Stimulated activated CD8-positive, alpha-beta memory T cell treated with anti-CD3 and anti-CD28 coated beads, Interleukin-15, amount 100 ng/mL, for 48 hours (primary cell): ENCODE measurements at places on chromosomes 1 and 21.
A peak's percentile ranks its signal among the peaks of the same experiment; 100 is the strongest.

DNA sequence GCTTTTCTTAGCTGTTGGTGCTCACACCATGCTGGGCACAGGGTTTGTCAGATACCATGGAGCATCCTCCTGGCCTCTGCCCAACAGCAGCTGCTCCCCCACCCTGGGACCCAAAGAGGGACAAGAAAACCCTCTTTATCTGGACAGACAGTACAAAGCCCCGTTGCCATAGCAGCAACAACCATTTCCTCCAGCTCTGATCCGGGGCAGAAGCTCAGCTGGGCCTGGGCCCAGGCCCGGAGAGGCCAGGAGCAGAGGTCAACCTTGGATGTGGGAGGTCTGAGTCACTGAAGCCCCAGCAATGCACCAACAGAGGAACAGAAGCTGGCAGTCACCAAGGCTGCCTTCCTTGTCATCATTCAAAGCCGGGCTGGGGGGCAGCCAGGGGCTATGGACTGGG is 228.4 kb upstream of the POU3F1 start:
- DNase-seq = no peak

- no peak for DNase-seq
These were observed 16.4 kb downstream of the MPZL1 start for GRCh38 chr1:167738158-167738557.

DNA sequence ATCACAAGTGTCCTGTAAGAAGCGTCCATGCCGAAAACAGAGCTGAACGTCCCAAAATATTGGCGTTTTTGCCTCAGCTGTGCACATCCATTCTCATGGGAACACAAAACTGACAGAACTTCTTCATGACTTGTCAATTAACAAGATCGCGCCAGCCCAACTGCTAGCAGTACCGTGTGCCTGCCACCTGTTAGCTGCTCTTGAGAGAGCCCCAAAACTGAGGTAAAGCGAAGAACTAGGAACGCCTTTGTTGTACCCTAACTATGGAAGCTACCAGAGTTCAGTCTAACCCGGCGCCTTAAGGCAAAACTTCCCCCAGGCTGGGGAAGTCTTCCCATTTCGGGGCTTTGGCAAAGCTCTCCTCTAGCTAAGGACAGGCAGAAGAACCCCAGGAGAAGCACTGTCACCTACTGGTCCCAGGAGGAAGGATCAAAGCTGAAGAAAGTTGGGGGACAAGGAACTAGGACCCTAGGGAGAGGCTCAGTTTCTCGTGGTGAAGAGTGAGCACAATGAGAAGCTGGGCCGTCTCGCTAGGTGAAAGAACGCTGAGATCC is 719 bp downstream of the EYA3 start:
- DNase-seq = no peak

GRCh38 chr1:232650845-232651244 is 20.9 kb upstream of the SIPA1L2 start:
- DNase-seq = no peak

DNA sequence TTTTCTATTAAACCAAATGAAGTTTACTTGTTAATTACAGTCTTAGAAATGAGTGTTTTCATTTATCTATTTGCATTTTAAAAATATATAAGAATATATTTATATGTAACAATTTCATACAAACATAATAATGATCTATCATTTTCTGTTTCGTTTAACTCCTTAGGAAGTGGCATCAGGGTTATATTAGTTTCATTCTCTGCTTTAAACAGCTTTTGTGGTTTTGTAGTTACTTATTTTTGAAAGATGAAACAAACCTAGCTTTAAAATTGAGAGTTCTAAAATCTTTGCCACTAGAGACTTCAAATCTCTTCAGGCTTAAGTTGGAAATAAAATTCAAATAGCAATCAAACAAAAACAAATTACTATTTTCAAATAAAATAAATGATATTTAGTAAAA is 2110.6 kb downstream of the MRPL39 start:
- DNase-seq = no peak

- DNase-seq = peak; percentile 65
These were observed 31.0 kb upstream of the IL10 start for GRCh38 chr1:206803221-206803730.

DNA sequence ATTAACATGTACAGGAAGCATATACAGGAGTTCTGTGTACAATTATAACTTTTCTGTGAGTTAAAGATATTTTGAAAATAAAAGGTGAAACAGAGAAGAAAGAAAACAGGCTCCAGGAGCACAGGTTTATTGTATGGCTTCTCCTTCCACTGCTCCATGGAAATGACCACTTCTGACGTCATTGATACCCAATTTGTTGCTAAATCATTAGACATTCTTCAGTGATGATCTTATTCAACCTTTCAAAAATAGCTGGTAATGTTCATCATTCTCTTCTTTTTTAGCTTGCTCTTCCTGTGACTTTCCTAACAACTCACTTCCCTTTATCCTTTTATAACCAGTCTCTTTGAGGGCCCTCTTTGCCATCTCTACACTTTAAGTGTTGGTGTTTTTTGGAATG is 77.8 kb downstream of the KCNK2 start:
- no peak for DNase-seq

GRCh38 chr1:109765896-109766615 is 2.3 kb upstream of the EPS8L3 start:
- DNase-seq = no peak

GRCh38 chr1:116435806-116436610 is 63.0 kb downstream of the ATP1A1 start:
- no peak for DNase-seq
